Upper lobe of right lung (tissue), 1 donor: ENCODE measurements at places on chromosomes 1 and 21. TPM values are rescaled to one million over a fixed set of nuclear protein-coding genes. Genes with fewer than 3 reads are reported as not detected.

GRCh38 chr21:43619344-43619743, 39.9 kb downstream of the HSF2BP start:
- H3K27ac ChIP-seq, result no peak overlapping the region
- no peak overlapping the region for H3K4me3 ChIP-seq
- DNase-seq, result no peak
- H3K27me3 ChIP-seq, result no peaks in the 10 kb centered on the region
- no peaks in the 10 kb centered on the region for H3K4me1 ChIP-seq
- no peaks in the 10 kb centered on the region for H3K36me3 ChIP-seq

DNA sequence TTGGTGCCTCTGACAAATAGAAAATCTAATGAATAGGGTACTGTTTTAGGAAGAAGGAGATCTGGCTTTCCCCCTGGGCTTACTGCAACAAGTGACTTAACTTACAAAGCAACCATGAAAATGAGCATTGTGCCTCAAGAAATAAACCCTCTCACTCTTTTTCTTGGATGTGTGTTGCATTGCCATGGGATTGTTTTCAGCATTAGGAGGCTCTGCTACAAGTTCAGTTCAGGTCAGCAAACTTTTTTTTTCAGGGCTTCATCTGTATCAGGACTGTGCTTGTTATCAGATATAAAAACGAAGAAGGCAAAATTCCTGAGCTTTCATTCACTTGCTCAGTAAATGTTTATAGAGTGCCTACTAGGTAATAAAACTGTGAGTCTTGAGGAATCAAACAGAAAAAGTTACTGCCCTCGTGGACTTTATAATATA, 37.8 kb upstream of the DOCK7 start:
- peaks cover 12% of the 10 kb centered on the region for H3K4me1 ChIP-seq
- no peaks in the 10 kb centered on the region for H3K36me3 ChIP-seq
- no peak overlapping the region for H3K4me3 ChIP-seq
- H3K27me3 ChIP-seq, result no peaks in the 10 kb centered on the region
- no peak overlapping the region for H3K27ac ChIP-seq

DNA sequence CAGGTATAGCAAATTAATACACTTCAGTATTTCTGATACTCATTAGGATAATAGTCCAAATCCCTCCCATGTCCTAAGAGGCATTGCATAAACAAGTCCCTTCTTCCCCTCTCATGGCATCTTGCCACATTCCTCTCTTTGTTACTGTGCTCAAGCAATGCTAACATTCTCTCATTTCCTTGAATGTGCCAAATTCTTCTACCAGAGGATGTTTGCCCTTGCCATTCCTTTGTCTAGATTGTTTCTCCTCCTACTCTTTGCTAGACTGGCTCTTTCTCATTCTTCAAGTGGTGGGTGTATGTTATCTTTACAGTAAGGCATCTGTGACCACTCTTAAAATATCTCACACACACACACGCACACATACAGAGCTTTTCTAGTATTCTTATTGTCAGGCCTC, 621.0 kb upstream of the CXADR start:
- no peak overlapping the region for H3K27ac ChIP-seq
- no peaks in the 10 kb centered on the region for H3K36me3 ChIP-seq
- H3K4me3 ChIP-seq, result no peak overlapping the region
- no peaks in the 10 kb centered on the region for H3K27me3 ChIP-seq
- no peak for DNase-seq
- H3K4me1 ChIP-seq, result no peaks in the 10 kb centered on the region

GRCh38 chr1:178818416-178818815, 52.5 kb downstream of the ANGPTL1 start:
- DNase-seq, result no peak
- H3K27ac ChIP-seq, result no peak overlapping the region
- no peaks in the 10 kb centered on the region for H3K36me3 ChIP-seq
- no peaks in the 10 kb centered on the region for H3K27me3 ChIP-seq
- no peaks in the 10 kb centered on the region for H3K4me1 ChIP-seq
- H3K4me3 ChIP-seq, result no peak overlapping the region

DNA sequence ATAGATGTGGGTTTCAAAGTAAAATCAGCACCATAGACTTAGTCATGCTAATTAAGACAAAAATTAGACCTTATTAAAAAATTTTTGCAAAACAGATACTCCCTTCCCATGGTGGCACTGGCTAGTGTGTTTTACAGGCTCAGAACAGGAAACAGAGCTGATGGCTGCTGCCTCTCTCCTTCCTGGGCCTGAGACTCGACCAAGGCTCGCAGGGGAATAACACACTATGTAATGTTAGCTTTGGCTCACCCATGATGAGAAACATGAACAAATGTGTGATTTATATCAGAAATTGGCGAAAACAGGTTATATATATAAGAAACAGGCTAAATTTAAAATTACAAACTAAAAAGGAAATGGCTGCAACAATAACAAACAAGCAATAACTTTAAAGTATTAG, 50.7 kb downstream of the ERG start:
- H3K36me3 ChIP-seq, result no peaks in the 10 kb centered on the region
- no peak overlapping the region for H3K27ac ChIP-seq
- no peak for DNase-seq
- H3K27me3 ChIP-seq, result no peaks in the 10 kb centered on the region
- H3K4me1 ChIP-seq, result peaks cover 7% of the 10 kb centered on the region

DNA sequence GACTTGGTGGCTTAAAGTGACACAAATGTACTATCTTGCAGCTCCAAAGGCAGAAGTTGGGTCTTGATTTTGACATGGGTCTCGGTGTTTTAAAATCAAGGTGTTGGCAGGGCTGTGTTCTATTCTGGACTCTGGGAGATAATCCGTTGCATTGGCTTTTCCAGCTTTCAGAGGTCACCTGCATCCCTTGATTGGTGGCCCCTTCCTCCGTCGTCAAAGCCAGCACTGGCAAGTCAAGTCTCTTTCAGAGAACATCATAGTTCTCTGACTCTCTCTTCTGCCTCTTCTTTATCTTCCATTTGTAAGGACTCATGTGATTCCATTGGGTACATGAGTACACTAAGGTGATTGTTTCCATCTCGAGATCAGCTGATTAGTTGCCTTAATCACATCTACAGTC, 172.1 kb downstream of the CAMTA1 start:
- no peaks in the 10 kb centered on the region for H3K27me3 ChIP-seq
- DNase-seq, result no peak
- H3K4me3 ChIP-seq, result no peak overlapping the region
- H3K27ac ChIP-seq, result no peak overlapping the region

- no peak overlapping the region for H3K4me3 ChIP-seq
- DNase-seq, result no peak
- H3K36me3 ChIP-seq, result no peaks in the 10 kb centered on the region
- H3K27me3 ChIP-seq, result no peaks in the 10 kb centered on the region
- H3K4me1 ChIP-seq, result peaks cover 10% of the 10 kb centered on the region
Observed at GRCh38 chr1:211339631-211340041, 13.0 kb downstream of the TRAF5 start.

DNA sequence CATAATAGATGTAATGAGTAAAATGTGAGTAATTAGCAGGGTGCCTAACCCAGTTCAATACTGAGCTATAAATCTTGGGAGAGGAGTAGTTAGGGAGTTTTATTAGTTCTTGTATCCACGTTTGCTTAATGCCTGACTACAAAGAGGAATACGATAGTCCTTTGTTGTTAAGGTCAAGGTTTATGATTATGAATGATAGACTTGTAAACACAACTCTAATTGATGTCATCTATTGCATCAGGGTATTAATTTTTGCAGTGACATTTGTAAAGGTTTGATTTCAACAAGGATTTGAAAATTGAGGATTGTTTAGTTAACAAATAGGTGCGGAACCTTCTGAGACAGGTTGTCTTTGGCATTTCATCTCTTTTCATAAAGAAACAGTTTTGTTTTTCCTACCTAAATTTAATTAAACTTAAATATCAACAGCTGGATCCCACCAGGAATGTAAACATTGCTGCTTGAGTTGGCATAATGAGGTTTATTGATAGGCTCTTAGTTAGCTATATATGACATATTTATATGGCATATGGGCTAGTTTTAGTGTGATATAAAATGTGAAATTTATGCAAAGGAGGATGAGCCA, 9.7 kb downstream of the SOAT1 start:
- H3K27me3 ChIP-seq, result no peaks in the 10 kb centered on the region
- H3K36me3 ChIP-seq, result peaks cover 45% of the 10 kb centered on the region
- DNase-seq, result no peak

- H3K4me3 ChIP-seq, result no peak overlapping the region
- DNase-seq, result no peak
- no peaks in the 10 kb centered on the region for H3K36me3 ChIP-seq
- no peak overlapping the region for H3K27ac ChIP-seq
- no peaks in the 10 kb centered on the region for H3K4me1 ChIP-seq
Observed at GRCh38 chr1:184879876-184880557, 94.3 kb downstream of the NIBAN1 start.

GRCh38 chr1:80251591-80251990, 1245.1 kb upstream of the ADGRL4 start:
- H3K4me1 ChIP-seq, result no peaks in the 10 kb centered on the region
- no peaks in the 10 kb centered on the region for H3K27me3 ChIP-seq
- DNase-seq, result no peak
- no peak overlapping the region for H3K27ac ChIP-seq
- H3K4me3 ChIP-seq, result no peak overlapping the region

- no peak for DNase-seq
- no peaks in the 10 kb centered on the region for H3K36me3 ChIP-seq
- H3K4me3 ChIP-seq, result no peak overlapping the region
- H3K4me1 ChIP-seq, result no peaks in the 10 kb centered on the region
- no peaks in the 10 kb centered on the region for H3K27me3 ChIP-seq
Observed at GRCh38 chr21:40647706-40648105, 199.3 kb downstream of the DSCAM start.

- no peak overlapping the region for H3K27ac ChIP-seq
- H3K36me3 ChIP-seq, result no peaks in the 10 kb centered on the region
- no peaks in the 10 kb centered on the region for H3K27me3 ChIP-seq
- H3K4me1 ChIP-seq, result peaks cover 10% of the 10 kb centered on the region
- DNase-seq, result no peak
Observed at GRCh38 chr1:155996166-155996565, 17.8 kb upstream of the ARHGEF2 start.

- no peaks in the 10 kb centered on the region for H3K27me3 ChIP-seq
- DNase-seq, result no peak
Observed at GRCh38 chr1:94084547-94084946, 36.4 kb downstream of the ABCA4 start.

GRCh38 chr1:200518524-200518923, 102.0 kb downstream of the KIF14 start:
- DNase-seq, result no peak
- H3K36me3 ChIP-seq, result no peaks in the 10 kb centered on the region
- H3K27ac ChIP-seq, result no peak overlapping the region
- no peaks in the 10 kb centered on the region for H3K27me3 ChIP-seq

DNA sequence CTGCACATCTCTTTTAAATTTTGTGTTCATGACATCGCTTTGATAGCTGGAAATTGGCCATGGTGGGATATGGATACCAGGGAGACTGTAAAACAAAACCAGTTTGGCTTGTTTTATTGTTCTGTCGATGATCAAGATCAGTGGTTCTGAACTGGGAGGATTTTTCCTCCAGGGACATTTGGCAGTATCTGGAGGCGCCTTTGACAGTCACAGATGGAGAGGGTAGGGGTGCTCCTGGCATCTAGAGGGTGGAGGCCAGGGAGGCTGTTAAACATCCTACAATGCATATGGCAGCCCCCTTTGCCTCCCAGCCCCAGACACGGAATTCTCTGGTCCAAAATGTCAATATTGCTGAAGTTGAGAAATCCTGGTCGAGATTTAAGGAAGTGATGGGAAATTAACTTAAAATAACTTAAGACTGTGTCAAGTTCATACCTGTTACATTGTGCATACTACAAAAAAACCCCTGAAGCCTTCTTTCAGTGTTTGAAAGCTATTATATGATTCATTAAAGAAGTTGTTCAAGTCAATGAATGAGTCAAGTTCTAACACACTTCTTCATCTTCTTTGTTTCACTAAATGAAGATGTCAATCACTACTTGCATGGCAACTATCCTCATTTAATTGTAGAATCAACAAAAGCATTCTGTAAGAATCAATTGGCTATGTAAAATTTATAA, 150.9 kb downstream of the KCNJ6 start:
- no peaks in the 10 kb centered on the region for H3K36me3 ChIP-seq
- H3K4me1 ChIP-seq, result no peaks in the 10 kb centered on the region
- no peak overlapping the region for H3K27ac ChIP-seq
- no peak for DNase-seq
- H3K4me3 ChIP-seq, result no peak overlapping the region
- no peaks in the 10 kb centered on the region for H3K27me3 ChIP-seq

DNA sequence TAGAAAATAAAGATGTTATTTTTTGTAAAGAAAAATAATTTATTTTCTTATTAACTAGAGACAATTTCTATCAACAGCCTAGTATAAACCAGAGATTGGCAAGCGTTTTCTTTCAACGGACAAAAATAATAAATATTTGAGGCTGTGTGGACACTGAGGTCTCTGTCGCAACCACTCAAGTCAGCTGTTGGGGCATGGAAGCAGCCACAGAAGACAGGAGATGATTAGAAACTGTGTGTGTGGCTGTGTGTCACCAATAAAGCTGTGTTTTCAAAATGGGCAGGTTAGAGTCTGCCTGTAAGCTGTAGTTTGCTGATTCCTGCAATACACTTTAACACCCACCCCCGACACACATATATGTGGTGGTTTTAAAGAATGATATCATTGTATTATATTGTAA, 200.6 kb upstream of the HMCN1 start:
- no peaks in the 10 kb centered on the region for H3K27me3 ChIP-seq
- peaks cover 4% of the 10 kb centered on the region for H3K4me1 ChIP-seq
- no peak overlapping the region for H3K4me3 ChIP-seq
- DNase-seq, result no peak
- H3K36me3 ChIP-seq, result no peaks in the 10 kb centered on the region
- peak overlapping the region; percentile 17 for H3K27ac ChIP-seq

DNA sequence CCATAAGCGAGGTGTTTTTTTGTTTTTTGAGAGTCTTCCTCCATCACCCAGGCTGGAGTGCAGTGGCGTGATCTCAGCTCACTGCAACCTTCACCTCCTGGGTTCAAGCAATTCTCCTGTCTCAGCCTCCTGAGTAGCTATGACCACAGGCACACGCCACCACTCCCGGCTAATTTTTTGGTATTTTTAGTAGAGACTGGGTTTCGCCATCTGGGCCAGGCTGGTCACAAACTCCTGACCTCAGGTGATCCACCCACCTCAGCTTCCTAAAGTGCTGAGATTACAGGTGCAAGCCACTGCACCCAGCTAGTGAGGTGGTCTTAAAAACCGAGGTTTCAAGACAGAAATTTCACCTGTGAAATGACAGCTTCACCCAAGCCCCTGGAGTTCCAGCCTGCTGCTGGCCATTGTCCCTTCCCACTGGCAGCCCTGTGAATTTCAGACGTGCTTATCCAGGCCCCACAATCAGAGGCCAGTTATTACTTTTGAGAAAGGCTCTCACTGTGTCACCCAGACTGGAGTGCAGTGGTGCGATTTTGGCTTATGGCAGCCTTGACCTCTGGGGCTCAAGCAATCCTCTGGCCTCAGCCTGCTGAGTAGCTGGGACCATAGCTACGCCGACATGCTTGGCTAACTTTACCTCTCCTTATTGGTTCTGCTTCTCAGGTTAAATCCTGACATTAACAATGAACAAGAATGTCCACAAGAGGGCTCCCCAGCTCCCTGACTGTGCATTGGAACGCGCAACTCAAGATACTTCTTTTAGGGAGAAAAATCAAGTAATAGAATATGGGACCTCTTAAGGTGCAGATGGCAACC, 19.4 kb downstream of the ENO1 start:
- H3K27ac ChIP-seq, result no peak overlapping the region
- H3K27me3 ChIP-seq, result no peaks in the 10 kb centered on the region
- H3K4me3 ChIP-seq, result no peak overlapping the region
- peaks cover 18% of the 10 kb centered on the region for H3K4me1 ChIP-seq
- no peak for DNase-seq

The USH2A gene
- total RNA-seq, result not detected

The NGF gene
- total RNA-seq, result 1.0 TPM

The NIBAN1 gene
- total RNA-seq, result 33.3 TPM

The PLA2G5 gene
- 4.9 TPM for total RNA-seq

The CHI3L1 gene
- 85.1 TPM for total RNA-seq

The AZIN2 gene
- 2.3 TPM for total RNA-seq

The LCE2B gene
- not detected for total RNA-seq

The KCNJ9 gene
- total RNA-seq, result not detected
